Amniotic stem cell (primary cell): ENCODE measurements at places on chromosomes 3 and 15.
A peak's percentile ranks its signal among the peaks of the same experiment; 100 is the strongest.

GRCh38 chr15:62439543-62440016 is 274.5 kb upstream of the C2CD4B start:
- DNase-seq = no peak

GRCh38 chr3:177537612-177538011 is 340.3 kb upstream of the TBL1XR1 start:
- DNase-seq = no peak

- DNase-seq = peak; percentile 69
Observed at GRCh38 chr3:195546130-195546560, 3.0 kb upstream of the PPP1R2 start.

GRCh38 chr3:38411591-38411990 is 42.1 kb upstream of the ACVR2B start:
- DNase-seq = no peak

- DNase-seq = no peak
Observed at GRCh38 chr15:89030311-89030710, 57.9 kb upstream of the ABHD2 start.

- no peak for DNase-seq
Observed at GRCh38 chr15:63815796-63816533, 17.8 kb downstream of the HERC1 start.

- no peak for DNase-seq
Observed at GRCh38 chr3:196531418-196531817, 16.3 kb upstream of the SMCO1 start.

DNA sequence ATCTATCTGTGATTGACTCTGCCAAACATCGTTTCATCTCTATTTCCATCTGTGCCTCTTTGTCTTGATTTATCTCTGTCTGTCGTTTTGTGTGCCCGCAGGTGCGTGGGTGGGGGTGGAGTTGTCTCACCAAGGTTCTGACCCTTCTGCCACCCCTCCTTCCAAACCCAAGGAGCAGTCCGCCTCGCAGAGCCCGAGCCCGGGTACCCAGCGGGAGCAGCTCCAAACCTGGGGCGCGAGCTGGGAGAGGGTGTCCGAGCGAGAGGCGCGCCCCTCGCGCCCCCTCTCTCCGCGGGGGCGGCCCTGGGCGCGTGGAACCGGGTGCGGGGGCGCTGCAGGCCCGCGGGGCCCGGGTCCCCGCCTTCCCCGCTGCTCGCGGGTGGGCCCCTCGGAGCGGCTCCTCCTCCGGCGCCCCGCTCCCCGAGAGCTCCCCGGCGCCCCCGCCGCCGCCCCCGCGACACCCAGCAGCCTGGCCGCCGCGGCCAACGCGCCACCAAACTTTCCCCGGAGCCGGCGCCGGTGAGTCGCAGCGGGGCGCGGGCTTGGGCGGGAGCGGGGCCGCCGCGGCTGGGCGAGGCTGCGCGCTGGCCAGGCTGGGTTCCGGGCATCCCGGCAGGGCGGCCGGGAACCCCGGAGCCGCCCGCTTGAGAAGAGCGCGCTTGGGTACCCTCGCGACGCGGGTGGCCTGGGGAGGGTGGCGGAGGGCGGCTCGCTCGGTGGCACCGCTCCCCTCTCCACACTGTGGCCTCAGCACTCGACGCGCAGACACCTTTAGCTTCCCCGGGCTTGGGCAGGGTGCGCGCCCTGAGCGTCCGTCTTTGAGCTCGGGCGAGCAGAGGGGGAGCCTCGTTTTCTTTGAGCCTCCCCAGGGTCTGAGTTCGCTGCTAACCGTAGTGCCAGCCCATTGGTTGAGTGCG is at the start of gene HRH1:
Gene HRH1, plus strand, starts transcription at position 458 of the 917 bp plus-strand sequence. CDS start 104,545 bp downstream, outside the sequence.
- DNase-seq = no peak

GRCh38 chr15:81151389-81151788 is 17.3 kb downstream of the CFAP161 start:
- no peak for DNase-seq

DNA sequence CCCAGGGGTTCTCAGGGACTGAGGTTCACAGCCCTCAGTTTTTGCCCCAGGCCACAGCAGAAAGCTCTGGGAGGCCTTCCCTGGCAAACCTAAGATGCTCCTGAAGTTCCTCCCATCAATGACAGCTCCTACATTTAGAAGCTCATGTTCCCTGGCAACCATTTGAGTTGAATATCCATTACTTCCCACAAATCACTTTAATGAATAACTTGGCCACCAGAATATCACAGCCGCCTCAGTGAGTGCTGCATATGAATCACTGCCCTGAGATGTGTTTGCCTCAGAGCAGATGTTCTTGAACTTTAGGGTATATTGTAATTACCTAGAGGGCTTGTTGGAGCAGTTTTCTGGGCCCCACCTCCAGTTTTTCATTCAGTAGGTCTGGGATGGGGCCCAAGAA is 27.4 kb downstream of the SLCO2A1 start:
- no peak for DNase-seq

GRCh38 chr15:82315519-82316246 is 33.6 kb downstream of the GOLGA6L10 start:
- DNase-seq = no peak

GRCh38 chr15:38610748-38611147 is 46.1 kb upstream of the RASGRP1 start:
- no peak for DNase-seq

DNA sequence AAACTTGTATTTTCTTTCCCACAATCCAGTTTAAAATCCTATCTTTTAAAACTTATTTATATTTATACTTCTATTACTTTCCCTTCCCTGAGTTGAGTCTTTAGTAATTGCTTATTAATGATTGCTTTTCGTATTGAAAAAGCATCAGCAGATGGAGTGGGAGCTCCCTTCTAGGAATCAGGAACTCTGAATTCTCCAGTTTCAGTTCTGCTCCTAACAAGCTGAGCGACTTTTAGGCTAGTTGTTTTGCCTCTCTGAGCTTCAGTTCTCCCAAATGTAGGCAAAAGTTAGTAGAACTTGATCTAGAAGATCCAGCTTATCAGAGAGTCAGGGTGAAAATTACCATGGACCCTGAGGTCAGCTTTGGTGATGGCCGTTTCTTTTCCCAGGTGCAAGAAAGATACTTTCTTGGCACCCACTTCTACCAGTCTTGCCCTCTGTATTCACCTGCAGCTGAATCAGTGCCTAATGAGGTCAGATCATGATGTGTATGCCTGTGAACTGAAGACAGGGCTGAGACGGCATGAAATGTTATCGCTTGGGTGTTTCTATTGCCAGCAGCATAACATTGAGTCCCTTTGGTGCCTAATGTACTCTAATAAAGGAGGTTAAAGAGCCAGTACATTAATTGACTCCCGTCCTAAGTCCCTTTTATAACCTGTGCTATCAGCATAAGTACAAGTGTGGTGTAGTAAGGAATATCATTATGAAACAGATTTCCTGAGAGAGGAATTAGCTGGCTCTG is 194.5 kb upstream of the TBC1D5 start:
- DNase-seq = no peak

DNA sequence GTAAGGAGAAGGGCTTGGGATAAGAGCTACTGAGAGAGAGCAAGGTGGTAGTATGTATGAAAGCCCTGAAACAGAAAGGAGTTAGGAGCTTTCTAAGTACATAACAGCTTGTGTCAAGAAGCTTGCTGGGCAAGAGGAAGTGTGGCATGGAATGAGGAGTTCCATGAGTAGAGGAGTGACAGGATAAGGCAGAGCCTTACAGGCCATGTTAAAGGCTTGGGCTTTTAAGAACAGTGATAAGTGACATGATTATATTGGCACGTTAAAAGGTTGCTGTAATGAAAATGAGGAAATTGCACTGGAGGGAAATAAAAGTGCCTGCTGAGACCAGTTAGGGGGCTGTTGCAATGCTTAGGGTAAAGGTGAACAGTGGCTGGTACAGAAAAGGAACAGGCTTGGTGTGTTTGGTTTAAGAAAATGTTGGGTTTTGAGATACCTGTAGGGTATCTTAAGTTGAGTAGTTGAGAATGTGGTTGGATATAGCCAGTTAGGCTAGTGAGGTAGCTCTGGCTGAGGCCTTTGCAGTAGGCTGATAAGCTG is 49.0 kb downstream of the MEF2A start:
- no peak for DNase-seq
